ENCODE measurements at places on chromosomes 11 and 22. TPM values are rescaled to one million over a fixed set of nuclear protein-coding genes. Genes with fewer than 3 reads are reported as not detected.

Gene SIK2
- total RNA-seq: 3.2 TPM

Gene NAP1L4
- 290 TPM for total RNA-seq

Gene HEPHL1
- not detected for total RNA-seq

Gene CNGA4
- not detected for total RNA-seq

Gene MPPED2
- total RNA-seq: 0.81 TPM

Gene MRGPRF
- not detected for total RNA-seq

Gene KRTAP5-5
- total RNA-seq: not detected

Gene OR51G2
- total RNA-seq: not detected

Gene MOB2
- total RNA-seq: 37.3 TPM

Gene ZNF215
- 0.60 TPM for total RNA-seq

Gene GRAP2
- total RNA-seq: 105 TPM

Gene MS4A14
- total RNA-seq: not detected

Gene NUCB2
- 105 TPM for total RNA-seq

Gene HTATIP2
- total RNA-seq: 6.6 TPM

Gene KRTAP5-7
- total RNA-seq: not detected

Gene EEF1G
- 2,204 TPM for total RNA-seq

Gene CASP12
- not detected for total RNA-seq

Gene SCUBE2
- not detected for total RNA-seq

Gene ASRGL1
- 1.0 TPM for total RNA-seq

Gene PIK3C2A
- total RNA-seq: 54.3 TPM
